Activated T-helper 17 cell treated with anti-CD3 and anti-CD28 coated beads, Interleukin-2, amount 50 U/mL, for 72 hours (primary cell): ENCODE measurements at places on chromosomes 3 and 15. TPM values are rescaled to one million over a fixed set of nuclear protein-coding genes. Genes with fewer than 3 reads are reported as not detected.

CLDN18 gene
- total RNA-seq, result not detected

LINGO1 gene
- total RNA-seq, result not detected

ZNF148 gene
- 60.2 TPM for total RNA-seq

AP3B2 gene
- 1.5 TPM for total RNA-seq

CAND2 gene
- total RNA-seq, result 0.85 TPM

CA12 gene
- total RNA-seq, result 0.15 TPM

PXYLP1 gene
- total RNA-seq, result 11.4 TPM

SERINC4 gene
- 0.17 TPM for total RNA-seq

TUSC7 gene
- total RNA-seq, result not detected

COL8A1 gene
- total RNA-seq, result not detected

NR2F2 gene
- not detected for total RNA-seq

C2CD4A gene
- total RNA-seq, result 1.3 TPM

- ATAC-seq, result no peak
Observed at GRCh38 chr3:123104550-123104949, 37.7 kb downstream of the PDIA5 start.

DNA sequence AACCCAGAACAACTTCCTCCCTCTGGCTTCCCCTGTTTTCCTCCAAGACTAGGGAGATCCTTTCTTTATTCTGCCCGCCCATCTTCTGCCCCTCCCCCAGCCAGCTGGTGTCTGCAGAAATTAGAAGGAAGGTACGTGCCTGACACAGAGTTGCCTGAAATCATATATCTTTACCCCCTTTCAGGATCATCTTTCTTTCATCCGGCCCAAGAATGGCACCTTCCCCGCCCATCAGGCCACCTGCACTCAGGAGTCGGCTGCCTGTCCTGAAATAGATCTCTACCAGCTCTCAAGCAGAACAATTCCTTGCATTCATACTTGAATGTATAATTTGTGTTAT is 133.7 kb downstream of the VGLL4 start:
- no peak for ATAC-seq

- no peak for ATAC-seq
Observed at GRCh38 chr3:46114323-46114988, 87.2 kb upstream of the XCR1 start.

DNA sequence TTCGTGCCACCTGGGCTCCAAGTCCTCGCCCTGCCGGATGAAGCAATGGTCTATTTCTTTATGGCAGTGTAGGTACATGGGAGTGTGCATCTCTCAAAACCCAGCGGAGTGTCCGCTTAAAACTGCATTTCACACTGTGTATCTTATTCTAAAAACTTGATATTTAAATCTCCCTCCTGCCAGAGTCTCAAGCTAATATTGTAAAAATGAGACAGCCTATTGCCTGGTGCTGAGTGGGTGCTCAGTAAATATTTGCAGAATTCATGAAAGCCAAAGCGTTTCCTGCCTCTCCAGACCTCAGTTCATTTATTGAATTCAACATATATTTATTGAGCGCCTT is 330 bp upstream of the TBC1D2B start:
- ATAC-seq, result no peak

GRCh38 chr3:21392526-21392925 is 358.5 kb downstream of the ZNF385D start:
- ATAC-seq, result no peak

DNA sequence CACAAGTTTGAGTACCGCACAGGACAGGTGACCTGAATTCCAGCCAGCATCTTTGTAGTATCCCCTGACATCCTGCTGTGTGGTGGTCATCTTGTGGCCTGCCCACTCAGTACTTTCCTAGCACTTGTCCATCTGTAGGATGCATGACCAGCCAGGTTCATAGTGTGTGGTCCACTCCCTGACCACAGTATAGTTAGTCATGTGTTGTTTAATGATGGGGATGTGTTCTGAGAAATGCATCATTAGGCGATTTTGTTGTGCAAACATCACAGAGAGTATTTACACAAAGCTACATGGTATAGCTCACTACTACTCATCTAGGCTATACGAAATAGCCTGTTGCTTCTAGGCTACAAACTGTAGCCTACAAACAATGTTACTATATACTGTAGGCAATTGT is 16.9 kb upstream of the RBPMS2 start:
- ATAC-seq, result no peak

DNA sequence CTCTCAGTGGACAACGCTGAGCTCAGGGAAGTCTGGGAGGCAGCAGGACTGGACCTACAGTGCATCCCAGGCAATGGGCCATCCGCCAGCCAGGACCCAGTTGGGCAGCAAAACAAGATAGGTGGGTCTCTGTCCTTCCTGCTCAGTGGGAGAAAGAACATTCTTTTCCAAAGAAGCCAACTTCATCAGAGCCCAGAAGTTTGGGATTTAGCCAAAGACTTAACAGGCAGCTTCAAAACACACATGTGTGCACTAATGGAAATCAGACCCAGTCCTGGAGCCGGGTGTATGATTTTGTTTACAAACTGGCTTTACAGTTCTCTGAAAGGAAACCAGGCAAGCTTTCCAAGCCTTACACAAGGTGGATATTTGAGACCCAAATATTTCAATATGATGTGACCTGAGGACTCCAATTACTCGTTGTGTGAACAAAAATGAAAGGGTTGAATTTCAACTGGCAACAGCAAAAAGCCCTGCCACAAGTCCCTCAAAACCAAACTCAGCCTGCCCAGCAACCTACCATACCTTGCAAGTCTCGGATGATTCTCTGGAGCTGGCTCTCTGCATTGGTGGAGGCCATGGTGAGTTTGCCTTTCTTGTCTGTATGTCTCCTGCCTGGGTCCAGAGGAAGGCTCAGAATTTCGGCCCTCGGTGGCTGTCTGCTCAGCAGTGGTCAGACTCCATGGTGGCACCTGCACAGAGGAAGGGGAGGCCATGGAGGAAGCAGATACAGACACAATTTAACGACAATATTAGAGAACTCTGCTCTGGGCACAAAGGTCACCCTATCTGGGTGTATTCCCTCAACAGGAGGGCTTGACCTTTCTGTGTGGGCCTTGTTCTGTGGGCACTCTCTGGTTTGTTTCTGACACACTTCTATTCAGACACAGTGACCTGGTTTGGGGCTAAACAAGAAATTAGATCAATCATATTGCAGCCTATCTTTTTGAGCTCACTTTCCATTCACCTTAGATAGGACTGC is 11.0 kb downstream of the FYCO1 start:
- ATAC-seq, result no peak

- no peak for ATAC-seq
Observed at GRCh38 chr15:81882504-81882903, 163.3 kb downstream of the MEX3B start.

GRCh38 chr3:18657858-18658820 is 233.0 kb upstream of the SATB1 start:
- ATAC-seq, result peak; percentile 79

GRCh38 chr3:49110780-49111179 is 6.2 kb upstream of the QARS1 start:
- no peak for ATAC-seq

- peak; percentile 53 for ATAC-seq
Observed at GRCh38 chr3:9180764-9181117, 68.7 kb downstream of the SRGAP3 start.

- ATAC-seq, result no peak
Observed at GRCh38 chr3:112640930-112641801, at the start of gene CCDC80. TSS of gene CCDC80 (minus strand) at chr3:112641143. CDS start at chr3:112639905, 1,238 bp downstream.

- peak; percentile 78 for ATAC-seq
Observed at GRCh38 chr3:179451265-179452175, at the start of gene GNB4. TSS of gene GNB4 (minus strand) at chr3:179451470. CDS start at chr3:179426200, 25,270 bp downstream.

- ATAC-seq, result peak; percentile 87
Observed at GRCh38 chr15:60297047-60297446, 100.7 kb downstream of the ANXA2 start.

DNA sequence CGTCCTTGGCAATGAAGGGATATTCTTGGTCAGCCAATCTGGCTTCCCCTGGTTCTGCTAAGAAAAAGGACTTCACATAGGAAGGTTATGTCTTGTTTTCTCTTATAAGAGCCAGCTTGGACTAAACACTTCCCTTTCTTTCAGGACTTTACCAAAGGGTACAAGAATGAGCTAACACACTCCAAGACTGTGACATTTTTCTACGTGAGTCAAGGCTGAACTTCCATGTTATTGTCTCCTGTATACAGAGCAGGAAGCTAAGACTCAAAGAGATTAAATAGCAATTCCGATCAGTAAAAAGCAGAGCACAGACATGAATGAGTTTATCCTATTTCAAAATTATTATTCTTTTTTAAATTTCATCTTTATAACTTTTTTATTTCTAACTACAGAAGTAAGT is 63.3 kb upstream of the STT3B start:
- ATAC-seq, result no peak

- peak; percentile 54 for ATAC-seq
Observed at GRCh38 chr3:58609990-58610389, 32.8 kb upstream of the FAM107A start.

DNA sequence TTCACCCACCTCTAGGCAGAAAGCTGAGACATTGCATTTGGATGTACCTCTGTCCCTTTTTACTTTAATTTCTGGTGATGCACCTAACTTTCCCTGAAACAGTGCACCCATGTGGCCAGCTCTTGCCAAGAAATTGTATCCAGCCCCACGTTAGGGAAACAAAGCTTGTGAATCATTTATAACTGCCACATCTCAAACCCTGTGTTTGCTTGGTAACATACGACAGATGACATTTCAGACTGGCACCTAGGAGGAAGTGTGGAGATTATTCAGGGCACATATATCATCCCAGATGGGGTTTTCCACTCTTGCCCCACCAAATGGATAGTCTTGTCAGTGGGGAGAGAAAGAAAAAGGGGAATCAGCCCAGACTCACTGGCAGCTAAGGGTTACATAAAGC is 2.1 kb downstream of the CYB561D2 start:
- ATAC-seq, result no peak

DNA sequence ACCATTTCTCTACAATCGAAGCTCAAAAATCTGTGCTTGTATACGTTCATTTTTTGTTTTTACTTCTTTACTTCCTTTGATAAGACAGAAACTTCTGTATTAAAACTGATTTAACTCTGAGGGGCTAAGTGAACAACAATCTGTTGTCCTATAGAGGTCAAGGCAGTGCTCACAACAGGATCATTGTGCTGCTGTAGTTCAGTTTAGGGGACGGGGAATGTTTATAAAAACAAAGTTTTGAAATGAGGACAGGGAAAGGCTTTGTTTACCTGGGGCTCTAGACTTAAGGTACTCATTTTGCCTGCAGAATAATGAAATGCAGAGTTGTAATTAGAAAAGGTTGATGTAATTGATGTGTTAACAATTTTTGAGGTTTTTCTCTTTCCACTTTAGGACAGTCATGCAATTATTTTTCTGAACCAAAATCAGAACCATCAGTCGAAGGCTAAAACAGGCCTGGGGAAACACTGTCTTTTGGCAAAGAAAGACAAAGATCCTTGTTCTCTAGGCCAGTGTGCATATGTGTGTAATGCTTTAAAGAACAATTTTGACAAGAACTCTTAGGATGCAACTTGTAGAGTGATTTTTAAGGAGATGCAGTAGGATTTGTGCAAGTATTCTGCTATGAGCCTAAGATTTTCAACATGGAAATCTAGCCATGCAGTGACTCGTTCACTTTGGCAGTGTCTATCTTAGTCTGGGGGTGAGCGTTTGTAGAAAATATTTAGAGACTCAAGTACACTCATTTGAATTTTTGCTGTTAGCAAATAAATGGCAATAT is 165.2 kb downstream of the PGPEP1L start:
- no peak for ATAC-seq

GRCh38 chr3:95351158-95351557 is 1288.3 kb downstream of the NSUN3 start:
- no peak for ATAC-seq

GRCh38 chr3:185843126-185843525 is 18.3 kb upstream of the IGF2BP2 start:
- no peak for ATAC-seq

GRCh38 chr3:52122491-52122890 is 31.7 kb downstream of the POC1A start:
- ATAC-seq, result no peak

DNA sequence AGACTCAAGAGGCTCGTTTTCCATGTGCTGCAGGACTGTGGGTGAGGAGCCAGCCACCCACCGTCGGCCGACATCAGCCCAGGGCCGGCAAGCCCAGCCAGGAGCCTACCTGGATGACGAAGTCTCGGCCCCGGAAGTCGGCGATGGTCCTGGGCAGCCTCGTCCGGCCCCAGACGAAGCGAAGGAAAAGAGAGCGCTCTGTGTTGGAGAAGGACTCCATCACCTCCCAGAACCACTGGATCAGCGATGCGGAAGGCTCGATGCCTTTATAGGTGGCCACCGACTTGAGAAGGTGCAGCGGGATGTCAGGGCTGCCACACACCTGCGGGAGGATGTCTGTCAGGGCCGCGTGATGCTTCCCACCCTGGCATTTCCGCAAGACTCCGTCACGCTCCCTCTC is 13.8 kb upstream of the OCA2 start:
- ATAC-seq, result no peak

GRCh38 chr3:151775314-151776258 is 38.3 kb upstream of the AADAC start:
- ATAC-seq, result no peak

GRCh38 chr3:78880603-78881461 is 887.0 kb downstream of the ROBO1 start:
- no peak for ATAC-seq
